Activated effector memory CD4-positive, alpha-beta T cell treated with Interleukin-2 at 50 U/mL for 16 hours (primary cell): ENCODE measurements at places on chromosomes 4 and X.

DNA sequence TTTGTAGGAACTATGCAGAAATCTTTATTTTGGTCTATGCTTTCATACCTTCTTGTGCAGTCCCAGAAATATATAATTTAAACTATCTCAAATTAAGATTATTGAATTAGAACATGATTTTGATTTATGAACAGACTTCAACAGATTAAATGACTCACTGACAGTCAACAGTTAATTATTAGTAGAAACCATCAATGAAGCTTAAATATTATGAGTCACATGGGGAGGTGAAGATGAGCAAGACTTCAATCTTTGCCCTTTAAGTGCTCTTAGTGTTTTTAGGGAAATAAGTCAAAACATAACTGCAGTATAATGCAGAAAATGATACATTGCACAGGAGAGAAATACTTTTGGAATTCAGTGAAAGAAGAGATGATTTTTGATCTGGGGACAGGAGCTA, 81.5 kb upstream of the BMP3 start:
- DNase-seq, result no peak

GRCh38 chrX:38055170-38055847, 49.0 kb downstream of the SYTL5 start:
- DNase-seq, result no peak

- no peak for DNase-seq
These were observed 788.0 kb downstream of the C4orf33 start for GRCh38 chr4:129883996-129884395.

DNA sequence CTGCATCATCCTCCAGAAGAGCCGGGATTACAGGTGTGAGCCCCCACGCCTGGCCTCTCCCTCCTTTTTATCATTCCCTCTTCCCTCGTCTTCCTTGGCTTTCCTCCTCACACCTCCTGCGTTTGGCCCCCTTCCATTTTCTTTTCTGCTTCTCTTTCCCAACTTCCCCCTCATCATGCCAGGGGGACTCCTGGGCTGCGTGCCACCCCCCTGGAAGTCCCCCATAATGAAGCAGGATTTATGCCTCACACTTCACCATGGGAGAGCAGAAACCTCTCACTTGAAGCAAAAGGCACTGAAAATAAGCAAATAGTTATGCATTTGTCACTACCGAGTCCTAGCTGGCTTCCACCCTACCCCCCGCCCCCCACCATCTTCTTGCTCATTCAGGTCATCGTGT, 7.9 kb downstream of the TKTL1 start:
- no peak for DNase-seq

DNA sequence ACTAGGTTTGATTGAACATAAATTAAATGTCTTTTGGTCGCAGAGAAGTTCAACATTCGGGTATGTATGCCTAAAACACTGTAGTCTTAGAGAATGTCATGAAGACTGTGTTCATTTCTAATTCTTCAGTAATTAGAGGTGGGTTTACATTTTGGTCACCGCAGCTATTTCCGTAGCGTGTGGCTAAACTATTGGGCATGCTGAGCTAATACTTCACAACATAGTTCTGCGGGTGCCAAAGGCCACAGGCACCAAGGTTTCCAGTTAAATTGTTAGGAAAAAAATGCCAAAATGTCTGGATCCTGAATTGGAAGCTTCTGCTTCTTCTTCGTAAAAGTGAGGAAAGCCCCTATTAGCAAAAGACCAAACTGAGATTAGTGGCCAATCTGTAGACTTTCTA, 25.1 kb downstream of the SMIM31 start:
- no peak for DNase-seq

- DNase-seq, result no peak
These were observed 34.4 kb downstream of the NFKB1 start for GRCh38 chr4:102535398-102536082.

DNA sequence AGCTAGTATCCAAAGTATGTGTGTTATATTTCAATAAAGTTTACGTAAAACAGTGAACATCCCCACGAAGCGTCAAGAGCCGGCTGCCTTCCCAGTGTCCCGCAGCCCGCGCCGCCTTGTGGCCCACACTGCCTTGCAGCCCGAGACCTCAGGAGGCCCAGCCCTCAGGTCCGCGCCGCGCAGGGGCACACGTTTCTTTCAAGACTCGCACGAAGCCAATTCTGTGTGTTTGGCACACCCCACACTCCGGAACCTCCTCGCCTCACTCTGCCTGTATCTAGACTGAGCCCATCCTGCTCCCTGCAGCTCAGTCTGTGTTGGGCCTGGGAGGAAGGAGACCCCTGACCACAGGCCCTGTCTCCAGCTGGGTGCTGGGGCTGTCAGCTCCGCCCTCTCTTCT, 5.8 kb downstream of the LRPAP1 start:
- DNase-seq, result no peak

DNA sequence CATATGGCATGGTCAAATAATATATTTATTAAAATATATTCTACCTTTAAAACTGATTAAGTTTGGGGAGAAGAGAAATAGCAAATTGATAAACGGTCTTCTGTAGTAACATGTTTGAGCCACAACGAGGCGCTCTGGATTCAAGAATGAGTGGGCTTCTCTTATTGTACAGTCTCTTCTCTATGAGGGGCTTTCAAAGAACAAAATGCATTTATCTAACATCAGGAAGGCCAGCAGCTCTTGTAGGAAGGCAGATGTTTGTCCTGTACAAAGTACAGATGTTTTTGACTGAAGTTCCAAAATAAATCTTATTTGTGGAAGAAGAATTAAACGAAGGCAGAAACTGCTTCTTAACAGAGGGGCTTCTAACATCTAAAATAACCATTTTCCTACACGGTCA, 153.6 kb downstream of the RASL11B start:
- no peak for DNase-seq
